CD4-positive, alpha-beta T cell treated with Interleukin-6 for 4 hours (primary cell): ENCODE measurements at places on chromosomes 7 and 10.

DNA sequence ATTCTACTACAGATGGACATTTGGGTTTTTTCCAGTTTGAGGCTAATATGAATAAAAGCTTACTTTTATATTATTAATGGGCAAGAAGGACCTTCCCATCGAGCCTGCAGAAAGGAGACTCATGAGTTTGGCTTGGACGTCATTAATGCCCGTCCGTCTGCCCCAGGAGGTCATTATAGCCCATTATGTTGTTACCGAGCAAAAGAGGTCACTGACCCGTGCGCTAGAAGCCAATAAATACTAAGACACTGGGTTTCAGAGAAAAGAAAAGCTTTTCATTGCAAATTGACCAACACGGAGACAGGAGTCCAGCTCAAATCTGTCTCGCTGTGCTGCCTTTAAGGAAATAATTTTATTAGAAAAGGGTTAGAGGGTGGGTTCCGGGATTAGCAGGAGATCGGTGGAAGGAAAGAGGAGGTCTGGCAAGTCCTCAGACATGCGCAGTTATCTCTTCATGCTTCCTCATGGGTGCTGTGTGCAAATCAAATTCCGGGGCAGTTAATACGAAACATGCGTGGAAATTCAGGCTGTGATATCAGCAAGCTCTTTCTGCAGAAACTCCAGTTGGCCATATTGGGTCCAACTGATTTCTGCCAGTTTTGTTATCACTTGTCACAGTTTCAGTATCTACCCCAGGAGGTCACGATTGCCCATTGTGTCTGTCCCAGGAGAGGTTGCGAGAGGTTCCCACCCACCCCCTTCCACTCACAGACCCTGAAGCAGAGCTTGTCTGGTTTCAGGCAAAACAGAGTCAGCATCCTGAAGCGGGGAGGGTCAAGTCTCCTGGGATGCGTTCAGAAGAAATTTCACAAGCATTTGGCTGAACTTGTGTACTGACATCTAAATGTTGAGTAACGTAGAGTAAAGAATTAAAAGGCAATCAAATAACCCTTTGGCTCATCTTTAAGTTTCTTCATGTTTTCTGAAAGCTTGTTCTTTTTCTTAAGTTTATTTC lies 1.1 kb upstream of the GALNTL5 start:
- no peak for DNase-seq

GRCh38 chr7:135100856-135101255 lies 47.0 kb upstream of the TMEM140 start:
- no peak for DNase-seq

DNA sequence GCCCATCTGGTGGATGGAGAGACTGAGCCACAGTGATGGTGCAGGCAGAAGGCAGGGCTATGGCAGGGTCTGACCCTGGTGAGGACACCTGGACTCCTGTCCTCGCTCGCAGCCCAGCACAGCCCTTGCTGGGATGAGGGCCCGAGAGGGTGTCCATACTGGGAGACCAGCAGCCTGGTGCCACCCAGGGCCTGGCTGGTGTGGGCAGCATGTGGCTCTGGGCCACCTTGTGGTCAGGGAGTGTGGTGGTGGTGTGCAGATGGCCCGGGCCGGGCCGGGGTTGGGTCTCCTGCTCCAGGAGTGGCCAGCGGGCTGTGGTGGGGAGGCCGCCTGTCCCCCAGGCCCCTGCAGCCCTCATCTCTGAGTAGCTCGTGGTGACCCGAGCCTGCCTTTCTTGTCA lies 14.9 kb downstream of the ADCY1 start:
- no peak for DNase-seq

DNA sequence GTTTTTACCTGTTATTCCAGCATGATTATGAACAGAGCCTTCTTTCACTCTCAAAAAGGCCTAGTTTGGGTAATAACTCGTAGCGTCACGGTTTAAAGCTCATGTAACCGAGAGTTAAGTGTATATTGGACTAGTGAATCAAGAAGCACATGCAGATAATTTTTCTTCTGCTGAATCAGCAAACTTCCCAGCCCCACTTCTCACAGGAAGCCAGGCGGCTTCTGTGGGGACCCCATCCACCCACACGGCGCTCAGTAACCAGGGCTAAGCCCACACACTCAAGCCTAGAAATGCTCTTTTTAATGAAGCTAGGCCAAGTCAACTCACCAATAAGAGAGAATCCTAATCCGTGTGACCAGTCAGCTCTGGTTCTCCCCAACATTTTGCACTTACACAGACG lies 191.2 kb upstream of the MGMT start:
- DNase-seq: no peak

DNA sequence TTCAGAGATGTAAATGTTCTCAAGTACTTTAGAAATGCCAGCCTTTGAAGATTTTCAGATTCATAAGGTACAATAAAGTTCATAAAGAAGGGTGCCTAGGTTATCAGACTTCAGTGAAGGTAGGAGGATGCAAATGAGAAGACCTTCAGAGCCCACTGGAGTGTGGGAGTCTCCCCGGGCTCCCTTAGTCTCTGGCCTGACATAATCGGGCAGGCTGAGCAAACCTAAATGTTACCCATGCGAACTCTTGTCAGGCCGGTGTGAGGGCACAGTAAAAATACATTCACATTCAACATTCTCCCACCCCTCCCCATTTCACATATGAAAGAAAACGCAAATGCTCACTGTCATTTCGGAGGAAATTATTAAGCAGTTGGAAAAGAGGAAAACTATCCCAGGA lies 102.6 kb upstream of the FEZF1 start:
- DNase-seq: no peak

DNA sequence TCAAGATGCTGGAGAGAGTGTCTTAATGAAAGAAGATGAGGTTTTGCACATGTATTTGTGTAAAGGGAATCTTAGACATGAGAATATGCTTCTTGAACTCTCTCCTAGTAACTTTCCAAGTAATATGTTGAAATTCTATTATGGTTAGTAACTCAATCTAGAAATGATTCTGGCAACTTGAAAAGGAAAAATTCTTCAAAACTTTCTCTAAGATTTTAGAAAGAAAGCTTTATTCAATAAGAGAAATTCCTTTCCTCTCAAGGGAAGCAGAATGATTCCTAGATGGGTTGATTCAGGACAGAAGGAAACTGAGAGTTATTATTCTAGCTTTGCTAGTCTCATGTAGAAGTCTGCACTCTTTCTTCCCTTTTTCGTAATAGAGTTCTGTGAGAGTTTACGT lies 364.3 kb upstream of the PLXDC2 start:
- DNase-seq: no peak

DNA sequence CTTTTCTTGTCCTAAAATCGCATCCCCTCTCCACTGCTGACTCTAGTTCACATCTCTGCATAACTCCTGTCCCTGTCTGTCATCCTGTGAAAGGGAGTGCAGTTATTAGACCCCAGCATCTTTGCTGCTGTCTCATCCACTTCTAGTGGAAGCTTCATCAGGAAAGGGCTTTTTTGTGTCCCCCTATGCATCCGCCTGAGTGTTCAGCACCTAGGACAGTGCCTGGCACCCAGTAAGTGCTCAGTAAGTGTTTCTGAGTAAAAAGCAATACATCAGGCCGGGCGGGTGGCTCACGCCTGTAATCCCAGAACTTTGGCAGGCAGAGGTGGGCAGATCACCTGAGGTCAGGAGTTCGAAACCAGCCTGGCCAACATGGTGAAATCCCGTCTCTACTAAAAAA lies 211.8 kb upstream of the FOXK1 start:
- no peak for DNase-seq

DNA sequence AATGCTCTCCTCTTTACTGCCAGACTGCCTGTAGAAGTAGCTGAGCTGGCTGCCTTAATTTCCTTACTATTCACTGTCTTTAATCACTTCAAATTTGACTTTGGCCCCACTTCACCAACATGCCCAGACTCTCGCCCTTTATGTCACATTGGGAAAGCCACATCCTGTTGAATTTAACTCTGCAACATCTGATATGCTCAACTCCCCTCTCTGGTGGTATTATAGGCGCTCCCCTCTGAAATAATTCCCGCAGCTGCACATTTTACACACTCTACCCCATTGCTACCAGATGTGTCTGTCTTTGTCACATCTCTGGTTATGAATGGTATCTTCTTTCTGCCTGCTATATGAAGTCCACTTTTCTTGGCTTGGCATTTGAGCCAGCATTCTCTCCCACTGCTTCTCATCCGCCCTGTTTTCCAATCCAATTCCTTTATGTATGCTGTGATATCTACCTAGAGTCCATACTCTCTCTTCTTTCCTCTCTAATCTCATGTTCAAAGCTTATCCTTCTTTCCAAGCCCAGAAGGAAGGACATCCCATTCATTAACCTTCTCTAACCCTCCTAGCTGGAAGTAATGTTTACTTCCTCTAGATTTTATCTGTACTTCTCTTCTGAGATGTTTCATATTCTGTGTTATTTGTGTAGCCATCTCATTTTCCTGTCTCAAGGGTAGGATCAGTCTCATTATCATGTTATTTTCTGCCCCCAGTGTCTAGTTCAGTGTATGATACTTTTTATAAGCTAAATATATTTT lies 134.5 kb downstream of the ST7 start:
- no peak for DNase-seq

GRCh38 chr7:81637534-81637933 lies 132.3 kb downstream of the HGF start:
- no peak for DNase-seq

DNA sequence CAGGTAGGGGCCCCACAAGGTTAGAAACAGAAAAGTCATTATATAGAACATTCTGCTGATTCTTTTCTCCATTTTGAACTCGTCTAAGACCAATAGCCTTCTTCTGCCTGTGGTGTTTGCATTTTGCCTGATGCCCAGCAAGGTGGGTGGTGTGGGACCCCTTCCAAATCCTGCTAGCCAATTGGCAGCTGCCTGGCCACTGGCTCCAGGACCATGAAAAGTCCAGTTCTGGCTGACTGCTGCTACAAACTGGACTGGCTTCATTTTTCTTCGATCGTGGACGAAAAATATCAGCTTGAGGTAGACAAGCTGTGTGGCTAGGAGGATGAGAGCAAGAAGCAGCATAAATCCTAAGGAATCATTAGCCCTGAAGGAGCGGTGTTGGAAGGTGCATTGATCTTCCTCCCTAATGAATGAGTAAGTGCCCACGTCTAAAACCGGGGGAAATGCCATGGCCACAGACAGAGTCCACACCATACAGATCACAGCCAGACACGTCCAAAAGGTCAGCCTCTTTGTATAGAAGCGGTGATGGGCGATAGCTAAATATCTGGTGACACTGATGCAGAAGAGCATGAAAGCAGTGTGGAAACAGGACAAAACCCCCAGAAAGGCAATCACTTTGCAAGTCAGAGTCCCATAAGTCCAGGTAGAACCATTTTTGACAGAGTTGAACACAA lies 2.7 kb downstream of the GPR85 start:
- no peak for DNase-seq

DNA sequence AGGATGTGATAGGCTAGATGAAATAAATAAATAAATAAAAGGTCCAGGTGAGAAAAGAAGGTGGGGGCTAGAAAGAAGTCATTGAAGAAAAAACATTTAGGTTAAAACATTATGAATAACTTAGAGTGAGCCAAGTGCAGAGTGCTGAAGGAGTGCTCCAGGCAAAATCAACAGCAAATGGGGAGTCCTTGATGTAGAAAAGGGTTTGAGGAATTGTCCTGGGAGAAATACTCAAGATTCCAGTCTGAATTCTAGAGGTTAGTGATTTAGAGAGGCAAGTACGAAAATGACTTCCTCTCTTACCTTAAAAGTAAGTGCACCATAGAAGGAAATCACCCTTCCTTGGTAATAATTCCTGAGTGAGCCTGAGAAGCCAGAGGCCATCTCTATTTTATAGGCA lies 19.7 kb downstream of the CAV1 start:
- no peak for DNase-seq

GRCh38 chr10:97270523-97271154 lies 21.8 kb downstream of the ARHGAP19 start:
- no peak for DNase-seq

- no peak for DNase-seq
These were observed 165.4 kb upstream of the RNF32 start for GRCh38 chr7:156475179-156475578.

- DNase-seq: no peak
These were observed 463 bp upstream of the LRRTM3 start for GRCh38 chr10:66925373-66925772.

DNA sequence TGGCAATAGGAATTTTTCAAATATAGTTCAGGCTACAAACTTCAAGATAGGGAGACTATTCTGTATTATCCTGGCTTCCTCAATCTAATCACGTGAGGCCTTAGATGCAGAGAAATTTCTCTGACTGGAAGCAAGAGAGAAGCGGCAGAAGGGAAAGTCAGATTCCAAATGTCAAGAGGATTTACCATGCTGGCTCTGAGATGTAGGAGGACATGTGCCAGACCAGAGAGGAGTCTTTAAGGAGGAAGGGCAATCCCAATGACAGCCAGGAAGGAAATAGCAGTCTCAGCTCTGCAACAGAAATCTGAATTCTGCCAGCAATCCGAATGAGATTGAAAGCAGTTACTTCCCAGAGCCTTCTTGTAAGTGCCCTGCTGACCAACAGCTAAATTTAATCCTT lies 57.4 kb downstream of the NUTM2E start:
- no peak for DNase-seq

- DNase-seq: no peak
These were observed 64.2 kb upstream of the SVIL start for GRCh38 chr10:29698773-29699490.

GRCh38 chr10:118798231-118798662 lies 43.5 kb upstream of the CACUL1 start:
- no peak for DNase-seq

GRCh38 chr7:41491883-41492471 lies 210.9 kb downstream of the INHBA start:
- DNase-seq: no peak

- DNase-seq: no peak
These were observed 95.0 kb downstream of the FRMD4A start for GRCh38 chr10:14235566-14236195.

DNA sequence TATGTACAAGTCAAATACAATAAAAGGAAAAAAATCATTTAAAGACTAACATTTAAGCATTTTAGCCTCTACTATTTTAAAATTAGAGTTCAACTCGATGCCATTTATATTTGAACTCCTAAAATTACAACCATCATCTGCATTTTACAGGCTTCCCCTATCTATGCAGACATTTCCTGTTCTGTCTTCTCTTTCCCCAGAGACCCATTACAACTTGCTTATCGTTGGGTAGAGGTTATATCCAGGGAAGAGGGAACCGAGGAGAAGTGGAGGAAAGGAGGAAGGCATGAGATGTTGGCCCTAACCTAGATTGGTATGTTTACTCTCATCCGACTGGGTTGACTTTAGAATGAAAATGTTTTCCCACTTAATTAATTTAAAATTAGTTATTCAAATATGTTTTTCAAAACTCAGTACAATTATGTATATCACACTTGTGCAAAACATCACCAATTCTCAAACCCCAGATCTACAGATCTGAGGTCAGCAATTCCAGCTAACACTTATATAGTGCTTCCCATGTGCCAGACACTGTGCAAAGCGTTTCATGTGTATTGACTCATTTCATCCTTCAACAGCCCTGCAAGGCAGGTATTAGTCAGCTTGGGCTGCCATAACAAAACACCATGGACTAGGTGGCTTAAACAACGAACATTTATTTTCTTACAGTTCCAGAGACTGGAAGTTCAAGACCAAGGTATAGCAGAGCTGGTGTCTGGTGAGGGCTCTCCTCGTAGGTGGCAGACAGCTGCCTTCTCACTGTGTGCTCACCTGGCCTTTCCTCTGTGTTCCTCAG lies 27.3 kb upstream of the HERPUD2 start:
- DNase-seq: no peak

- DNase-seq: no peak
These were observed 32.2 kb downstream of the IQUB start for GRCh38 chr7:123502201-123502600.
